ENCODE measurements at places on chromosomes 4 and X.

- DNase-seq: no peak
These were observed 56.2 kb upstream of the RAPGEF2 start for GRCh38 chr4:159046683-159047082.

DNA sequence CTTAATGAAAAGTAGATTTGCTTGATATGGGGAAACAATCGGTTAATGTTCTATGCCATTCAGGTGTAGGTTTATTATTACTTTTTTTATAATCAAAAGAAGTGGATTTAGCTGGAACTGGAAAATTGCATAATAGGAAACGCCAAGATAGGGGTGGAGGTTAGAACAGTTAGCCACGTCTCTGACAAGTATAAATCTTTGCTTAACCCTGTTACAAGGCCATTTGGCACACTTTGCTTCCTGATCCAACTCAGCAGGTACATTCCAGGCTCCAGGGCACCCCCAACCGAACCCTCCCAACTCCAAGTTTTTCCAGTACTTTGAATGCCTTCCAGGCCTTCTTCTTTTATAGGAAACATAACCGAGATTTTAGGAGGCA lies 50.6 kb upstream of the ACSL4 start:
- no peak for DNase-seq

GRCh38 chrX:24899391-24899790 lies 116.4 kb downstream of the ARX start:
- no peak for DNase-seq

- DNase-seq: no peak
These were observed 108.9 kb downstream of the DLG3 start for GRCh38 chrX:70553516-70553915.

- no peak for DNase-seq
These were observed 11.3 kb downstream of the LAMP2 start for GRCh38 chrX:120457766-120458180.

- DNase-seq: no peak
These were observed 80.6 kb downstream of the AFF1 start for GRCh38 chr4:87015416-87015815.

DNA sequence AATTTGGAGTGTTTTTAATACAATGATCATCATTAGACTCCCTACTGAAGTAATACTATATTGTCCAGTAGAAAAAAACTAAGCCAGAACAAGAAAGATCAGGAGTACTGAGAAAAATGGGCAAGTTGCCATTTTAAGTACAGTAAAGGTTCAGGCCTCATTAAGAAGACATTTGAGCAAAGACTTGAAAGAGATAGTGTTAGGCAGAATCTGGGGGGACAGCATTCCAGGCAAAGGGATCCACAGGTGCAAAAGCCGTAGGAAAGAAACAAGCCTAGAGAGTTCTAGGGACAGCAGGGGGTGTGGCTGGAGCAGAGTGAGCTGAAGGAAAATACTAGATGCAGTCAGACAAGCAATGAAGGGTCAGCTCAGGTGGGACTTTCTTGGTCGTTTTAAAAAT lies 58.1 kb upstream of the INTU start:
- no peak for DNase-seq

GRCh38 chr4:76556452-76556851 lies 121.4 kb downstream of the SHROOM3 start:
- DNase-seq: no peak

DNA sequence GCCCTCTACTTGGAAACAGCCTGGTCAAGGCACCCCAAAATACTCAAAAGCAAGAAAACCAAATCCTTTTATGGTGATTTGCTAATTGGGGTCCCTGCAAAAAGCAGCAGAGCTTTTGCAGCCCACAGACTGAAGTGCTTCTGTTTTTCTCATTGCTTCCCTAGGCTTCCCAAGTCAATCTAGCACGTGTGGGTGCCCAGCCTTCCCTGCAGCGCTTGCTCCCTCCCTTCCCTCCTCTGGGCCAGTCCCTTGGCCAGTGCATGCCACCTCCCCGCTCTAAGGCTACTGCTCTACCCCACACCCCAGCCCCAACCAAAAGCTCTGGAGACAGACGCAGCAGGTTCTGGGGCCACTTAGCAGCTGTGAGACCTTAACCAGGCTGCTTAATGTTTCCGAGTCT lies 53.6 kb downstream of the ANAPC4 start:
- DNase-seq: no peak

- DNase-seq: no peak
These were observed 7.5 kb upstream of the ACSL1 start for GRCh38 chr4:184833046-184833838.

GRCh38 chr4:4866866-4867374 lies 7.5 kb downstream of the MSX1 start:
- DNase-seq: no peak

Data from NCI-H82 (cell line).